ENCODE measurements at places on chromosomes 5 and 9. TPM values are rescaled to one million over a fixed set of nuclear protein-coding genes. Genes with fewer than 3 reads are reported as not detected.

DNA sequence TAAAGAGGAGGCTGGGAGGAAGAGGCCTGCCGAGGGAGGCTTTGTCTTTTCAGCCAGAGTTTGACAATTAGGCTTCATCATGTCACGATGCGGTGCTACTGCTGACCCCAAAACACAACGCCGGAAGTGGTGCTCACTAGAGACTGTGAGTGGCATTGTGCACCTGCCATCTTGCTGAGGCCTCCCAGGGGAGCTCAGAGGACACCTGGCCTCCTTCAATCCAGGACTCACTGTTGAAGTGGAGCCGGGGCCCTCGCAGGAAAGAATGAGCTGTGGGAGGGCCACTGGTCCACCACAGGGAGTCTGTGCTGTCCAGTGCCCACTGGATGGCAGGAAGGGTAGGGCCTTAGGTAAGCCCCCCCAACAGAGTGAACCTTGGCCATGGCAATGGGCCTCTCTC, 12.7 kb upstream of the SLC25A48 start:
- no peak for DNase-seq

DNA sequence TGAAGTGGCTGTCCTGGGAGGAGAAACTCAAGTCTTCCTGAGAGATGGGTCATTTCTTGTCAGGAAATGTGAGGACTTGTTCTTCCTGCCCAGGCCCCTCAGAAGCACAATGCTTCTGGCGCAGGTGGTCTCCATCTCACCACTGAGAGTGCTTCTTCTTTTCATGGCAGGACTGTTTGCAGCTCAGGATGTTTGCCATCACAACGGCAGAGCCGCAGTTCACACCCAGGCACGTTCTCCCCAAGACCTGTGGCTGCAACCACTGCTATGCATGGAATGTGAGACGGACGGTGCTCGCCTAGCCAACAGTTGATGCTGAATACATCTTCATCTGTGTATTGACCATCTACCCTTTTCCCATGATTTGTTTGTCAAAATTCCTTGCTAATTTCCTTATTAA, 216.3 kb downstream of the GADD45G start:
- peak; percentile 24 for DNase-seq

GRCh38 chr5:80825786-80826460, 134.2 kb upstream of the RASGRF2 start:
- DNase-seq: no peak

GRCh38 chr5:96692441-96692840, 30.3 kb downstream of the CAST start:
- DNase-seq: no peak

DNA sequence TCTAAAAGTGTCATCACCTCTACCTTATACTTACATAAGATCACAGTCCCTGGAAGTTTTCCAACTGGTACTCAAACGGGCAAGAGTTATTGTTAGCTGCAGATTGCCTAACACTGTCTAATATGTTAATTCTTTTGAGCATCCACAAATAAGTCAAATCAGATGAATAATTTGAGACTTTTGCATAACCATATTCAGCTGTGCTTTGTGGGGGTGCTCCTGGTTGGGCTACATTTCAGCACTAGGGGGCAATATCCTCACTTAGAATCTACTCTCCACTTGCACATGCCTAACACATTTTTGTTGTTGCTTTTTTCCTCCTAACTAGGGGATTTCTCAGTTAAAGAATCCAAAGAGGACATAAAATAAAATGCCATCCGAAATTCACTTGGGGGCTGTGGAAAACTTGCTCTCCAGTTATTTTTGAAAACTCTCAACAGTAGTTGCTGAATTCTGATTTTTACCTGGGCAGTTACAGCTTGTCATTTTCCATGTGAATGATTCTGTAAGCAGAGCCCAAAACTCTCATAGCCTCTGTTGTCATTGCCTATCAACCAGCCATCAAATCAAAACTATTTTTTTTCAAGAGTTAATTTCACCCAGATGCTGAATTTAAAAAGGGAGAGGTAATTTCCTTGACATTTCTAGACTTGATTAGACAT, 71.5 kb downstream of the TRIM36 start:
- peak; percentile 39 for DNase-seq

- DNase-seq: no peak
Measured at GRCh38 chr9:130990978-130991777, 17.8 kb upstream of the LAMC3 start.

SAXO1 gene
- polyA plus RNA-seq: 0.02 TPM

PCDHGB2 gene
- polyA plus RNA-seq: 0.21 TPM

FRRS1L gene
- polyA plus RNA-seq: 0.07 TPM

EPB41L4B gene
- 4.2 TPM for polyA plus RNA-seq

TERT gene
- polyA plus RNA-seq: 1.9 TPM

GDNF gene
- polyA plus RNA-seq: 0.07 TPM

Measured in thymus (tissue), 14 donors.